Heart left ventricle (tissue), 16 donors: ENCODE measurements at places on chromosomes 7 and 10.
A peak's percentile ranks its signal among the peaks of the same experiment; 100 is the strongest.

DNA sequence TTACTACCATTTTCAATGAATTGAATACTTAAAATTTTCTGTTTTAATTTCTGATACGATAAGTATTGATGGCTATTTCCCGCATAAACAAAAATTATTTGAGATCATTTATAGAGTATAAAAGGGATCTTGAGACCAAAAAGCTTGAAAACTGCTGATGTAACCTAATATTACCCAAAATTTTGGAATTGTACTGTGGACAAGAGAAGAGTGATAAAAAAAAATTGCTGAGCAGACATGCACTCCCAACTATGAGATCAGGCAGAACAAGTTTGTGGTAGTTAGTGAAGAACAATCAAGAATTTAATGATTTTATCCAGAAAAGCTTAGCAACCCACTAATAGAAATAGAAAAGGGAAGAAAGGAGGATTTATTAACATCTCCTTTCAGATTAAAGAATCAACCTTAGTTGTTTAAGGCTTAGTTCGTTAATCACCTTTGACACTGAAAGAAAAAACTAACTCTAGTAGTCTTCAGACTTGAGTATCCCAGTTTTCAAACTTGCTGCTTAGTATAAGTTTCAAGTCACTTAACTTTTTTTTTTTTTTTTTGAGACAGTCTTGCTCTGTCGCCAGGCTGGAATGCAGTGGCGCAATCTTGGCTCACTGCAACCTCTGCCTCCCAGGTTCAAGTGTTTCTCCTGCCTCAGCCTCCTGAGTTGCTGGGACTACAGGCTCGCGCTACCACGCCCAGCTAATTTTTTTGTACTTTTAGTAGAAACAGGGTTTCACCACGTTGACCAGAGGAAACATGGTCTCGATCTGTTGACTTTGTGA, 50.6 kb upstream of the ZC3HAV1 start:
- DNase-seq: no peak

DNA sequence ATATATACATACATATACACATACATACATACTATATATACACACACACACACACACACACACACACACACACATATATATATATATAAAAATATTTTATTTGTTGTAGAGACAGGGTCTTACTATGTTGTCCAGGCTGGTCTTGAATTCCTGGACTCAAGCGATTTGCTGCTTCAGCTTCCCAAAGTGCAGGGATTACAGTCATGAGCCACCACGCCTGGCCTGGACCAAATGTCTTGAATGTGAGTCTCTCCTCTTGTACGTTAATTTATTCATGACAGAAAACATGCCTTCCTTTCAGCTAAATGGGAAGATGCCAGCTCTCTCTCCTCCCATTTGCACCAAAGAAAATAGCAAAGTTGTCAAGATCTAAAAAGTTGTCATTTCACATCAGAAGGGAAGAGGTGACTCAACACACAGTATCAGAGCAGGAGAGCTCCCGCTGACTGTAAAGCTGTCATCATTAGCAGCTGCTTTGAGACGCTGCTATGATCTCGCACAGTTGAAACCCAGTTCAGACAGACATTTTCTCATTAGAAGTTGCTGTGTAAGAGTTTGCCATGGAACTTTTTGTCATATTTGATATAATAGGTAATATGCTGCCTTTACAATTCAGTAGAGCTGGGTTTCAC, 224.3 kb downstream of the SFMBT2 start:
- DNase-seq: no peak

DNA sequence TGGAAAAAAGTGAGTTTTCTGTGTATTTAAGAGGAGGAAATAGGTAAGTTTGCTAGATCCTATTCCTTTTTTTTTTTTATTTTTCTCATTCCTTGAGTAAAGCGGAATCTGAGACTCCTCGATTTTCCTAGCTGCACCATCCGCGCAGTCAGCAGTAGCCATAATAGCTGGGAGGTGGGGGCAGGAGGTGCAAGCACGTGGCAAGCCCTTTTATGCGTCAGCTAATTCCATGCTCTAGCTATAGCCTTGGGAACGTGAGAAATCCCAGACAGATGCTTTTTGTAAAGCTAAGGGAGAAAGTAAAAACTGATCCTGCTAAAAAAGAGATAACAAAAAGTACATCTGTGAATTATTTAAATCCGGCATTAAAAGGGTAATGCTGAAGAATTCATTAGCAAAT, 33.2 kb upstream of the TPK1 start:
- no peak for DNase-seq

GRCh38 chr10:118594392-118595063, 920 bp downstream of the PRLHR start:
- peak; percentile 30 for DNase-seq

DNA sequence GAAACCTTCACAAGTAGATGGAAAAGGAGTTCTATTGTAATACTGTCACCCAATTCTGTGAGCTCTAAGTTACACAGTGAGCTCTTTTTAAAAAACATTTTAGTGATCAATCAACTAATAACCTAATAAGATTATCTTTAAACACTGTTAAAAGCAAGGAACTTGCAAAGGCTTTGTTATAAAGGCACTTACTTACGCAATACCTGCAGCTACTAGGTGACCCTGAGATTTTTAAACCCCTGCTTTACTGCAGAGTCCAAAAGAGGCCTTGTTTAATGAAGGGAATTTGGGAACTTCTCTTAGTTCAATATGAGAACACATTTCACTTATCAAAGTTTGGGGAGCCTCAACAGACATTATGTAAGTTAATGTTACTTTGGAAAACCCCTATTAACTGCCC, 53.3 kb downstream of the P4HA1 start:
- no peak for DNase-seq

- DNase-seq: no peak
Observed at GRCh38 chr10:94351089-94351488, 11.7 kb downstream of the NOC3L start.

DNA sequence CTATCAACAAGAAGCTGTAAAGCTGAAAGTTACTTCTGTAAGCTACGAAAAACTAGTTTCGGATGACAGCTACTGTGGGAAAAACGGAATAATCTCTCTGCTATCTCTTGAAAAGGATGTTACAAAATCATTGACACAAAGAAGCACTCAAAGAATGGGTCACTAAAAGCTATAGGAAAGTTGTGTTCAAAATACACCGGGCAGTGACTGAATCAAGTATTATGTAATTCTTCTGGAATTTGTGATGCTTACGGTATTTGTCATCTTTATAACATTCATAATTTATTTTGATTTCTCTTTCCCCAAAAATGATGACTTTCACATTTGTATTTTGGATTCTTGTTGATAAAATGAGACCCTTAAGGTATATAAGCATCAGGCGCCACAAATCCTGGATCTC, 112.1 kb upstream of the KLF6 start:
- no peak for DNase-seq

DNA sequence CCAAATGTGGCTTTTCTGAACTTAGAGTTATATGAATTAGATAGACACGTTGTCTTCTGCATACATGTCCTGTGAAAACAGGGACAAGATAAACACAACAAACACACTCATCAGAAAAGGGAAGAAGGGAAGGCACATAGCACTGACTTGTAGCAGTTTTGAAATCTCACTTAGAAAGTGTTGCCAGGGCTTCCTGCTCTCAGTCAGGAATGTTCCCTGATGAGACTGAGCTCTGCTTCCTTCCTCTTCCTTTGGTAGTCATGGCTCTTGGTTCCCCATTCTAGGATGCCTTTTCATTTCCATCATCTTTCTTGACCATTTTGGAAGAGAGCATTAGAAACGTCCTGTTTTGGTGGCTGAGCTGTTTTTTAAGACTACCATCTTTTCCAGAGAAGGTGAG, 233.8 kb upstream of the LYZL1 start:
- DNase-seq: no peak

DNA sequence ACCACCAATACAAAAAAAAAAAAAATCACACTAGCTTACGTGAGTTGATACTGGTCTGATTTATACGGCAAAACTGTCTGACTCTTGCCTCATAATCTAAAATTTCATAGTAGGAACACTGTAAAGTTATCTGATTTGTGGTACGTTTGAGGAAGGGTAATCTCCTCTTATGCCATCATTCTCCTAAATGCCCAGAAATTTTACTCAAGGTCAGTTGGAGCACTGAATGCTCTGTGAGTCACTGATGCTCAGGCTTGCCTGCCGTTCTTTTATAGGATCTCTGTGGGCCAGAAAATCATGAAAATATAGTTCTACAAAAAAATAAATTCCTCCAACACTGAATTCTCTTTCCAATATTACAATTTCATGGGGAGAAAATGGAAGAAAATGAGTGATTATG, 135.7 kb downstream of the PDE1C start:
- no peak for DNase-seq

- DNase-seq: no peak
Observed at GRCh38 chr10:75862935-75863334, 431.5 kb downstream of the LRMDA start.

DNA sequence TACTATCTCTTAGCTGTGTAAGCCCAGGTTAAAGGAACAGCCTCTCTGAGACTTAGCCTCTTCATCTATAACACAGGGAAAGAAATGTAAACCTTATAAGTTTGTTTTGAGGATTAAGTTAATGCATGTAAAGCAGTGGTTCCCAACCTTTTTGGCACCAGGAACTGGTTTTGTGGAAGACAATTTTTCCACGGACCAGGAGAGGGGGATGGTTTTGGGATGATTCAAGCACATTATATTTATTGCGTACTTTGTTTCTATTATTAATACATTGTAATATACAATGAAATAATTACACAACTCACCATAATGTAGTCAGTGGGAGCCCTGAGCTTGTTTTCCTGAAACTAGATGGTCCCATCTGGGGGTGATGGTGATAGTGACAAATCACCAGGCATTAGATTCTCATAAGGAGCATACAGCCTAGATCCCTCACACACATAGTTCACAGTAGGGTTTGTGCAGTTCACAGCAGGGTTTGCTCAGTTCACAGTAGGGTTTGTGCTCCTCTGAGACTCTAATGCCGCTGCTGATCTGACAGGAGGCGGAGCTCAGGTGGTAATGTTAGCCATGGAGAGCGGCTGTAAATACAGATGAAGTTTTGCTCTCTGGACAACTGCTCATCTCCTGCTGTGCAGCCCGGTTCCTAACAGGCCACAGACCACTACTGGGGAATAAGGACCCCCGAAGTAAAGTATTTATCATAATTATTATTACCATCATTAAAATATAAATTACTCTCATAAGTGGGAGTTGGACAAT, 41.3 kb upstream of the ANK3 start:
- no peak for DNase-seq

DNA sequence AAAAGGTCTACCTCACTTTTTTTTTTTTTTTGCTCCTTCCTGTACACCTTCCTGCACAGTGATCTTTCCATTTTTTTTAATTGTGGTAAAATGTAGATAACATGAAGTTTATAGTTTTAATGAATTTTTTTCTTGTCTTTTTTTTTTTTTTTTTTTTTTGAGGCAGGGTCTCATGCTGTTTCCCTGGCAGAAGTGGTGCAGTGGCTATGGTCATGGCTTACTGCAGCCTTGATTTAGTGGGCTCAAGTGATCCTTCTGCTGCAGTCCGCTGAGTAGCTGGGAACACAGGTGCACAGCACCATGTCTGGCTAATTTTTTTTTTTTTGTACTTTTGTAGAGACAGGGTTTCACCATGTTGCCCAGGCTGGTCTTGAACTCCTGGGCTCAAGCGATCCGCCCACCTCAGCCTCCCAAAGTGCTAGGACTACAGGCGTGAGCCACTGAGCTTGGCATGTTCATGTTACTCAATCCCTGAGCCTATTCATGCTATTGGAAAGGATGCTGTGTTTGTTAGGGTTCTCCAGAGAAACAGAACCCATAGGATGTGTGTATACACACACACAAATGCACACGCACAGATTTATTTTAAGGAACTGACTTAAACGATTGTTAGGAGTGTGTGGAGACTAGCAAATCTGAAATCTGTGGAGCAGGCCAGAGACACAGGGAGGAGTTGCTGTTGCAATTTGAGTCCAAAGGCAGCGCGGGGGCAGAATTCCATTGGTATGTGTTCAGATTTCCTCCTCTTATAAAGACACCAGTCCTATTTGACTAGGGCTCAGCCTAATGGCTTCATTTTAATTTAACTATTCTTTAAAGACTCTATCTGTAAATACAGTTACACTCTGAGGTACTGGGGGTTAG, 29.1 kb downstream of the GALNT11 start:
- no peak for DNase-seq

- no peak for DNase-seq
Observed at GRCh38 chr10:18397906-18398305, 253.5 kb downstream of the NSUN6 start.
